ENCODE measurements at places on chromosomes 13 and 19.
A peak's percentile ranks its signal among the peaks of the same experiment; 100 is the strongest.

GRCh38 chr13:110662091-110662490 lies 43.8 kb downstream of the CARS2 start:
- no peak for DNase-seq

GRCh38 chr19:31505596-31505910 lies 156.3 kb upstream of the TSHZ3 start:
- no peak for DNase-seq

- no peak for DNase-seq
Observed at GRCh38 chr19:55581145-55581822, 636 bp upstream of the ZNF579 start.

- peak; percentile 47 for DNase-seq
Observed at GRCh38 chr19:19185853-19186740, 5.9 kb downstream of the BORCS8 start.

DNA sequence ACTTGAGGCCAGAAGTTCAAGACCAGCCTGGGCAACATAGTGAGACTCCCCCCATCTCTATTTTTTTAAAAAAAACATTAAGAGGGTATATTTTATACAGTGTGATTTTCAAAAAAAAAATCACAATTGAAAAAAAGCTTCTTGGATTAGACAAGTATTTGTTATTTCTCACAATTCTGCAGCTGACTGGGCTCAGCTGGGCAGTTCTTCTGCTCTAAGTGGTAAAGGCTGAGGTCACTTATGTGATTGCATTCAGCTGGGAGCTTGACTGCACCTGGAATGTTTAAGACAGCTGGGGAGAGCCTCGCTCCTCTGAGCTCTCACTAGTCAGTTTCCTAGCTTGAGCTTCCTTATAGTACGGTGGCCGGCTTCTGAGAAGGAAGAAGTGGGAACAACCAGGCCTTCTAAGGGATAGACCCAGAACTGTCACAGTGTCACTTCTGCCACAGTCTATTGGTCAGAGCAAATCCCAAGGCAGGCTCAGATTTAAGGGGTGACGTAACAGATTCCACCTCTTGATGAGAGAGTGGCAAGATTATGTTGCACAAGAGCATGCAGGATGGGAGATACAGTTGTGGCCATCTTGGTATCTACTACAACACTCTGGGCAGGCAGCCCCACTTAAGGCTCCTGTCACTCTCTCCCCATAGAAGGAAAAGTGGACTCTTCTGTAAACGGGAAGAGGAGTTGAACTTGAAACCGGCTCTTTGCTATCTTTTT lies 19.7 kb upstream of the IRGC start:
- no peak for DNase-seq

GRCh38 chr19:3062165-3063105 lies at the start of gene TLE5:
Gene TLE5, minus strand, starts transcription at chr19:3062495. Its CDS starts 295 bp downstream, at chr19:3062200.
- peak; percentile 47 for DNase-seq

GRCh38 chr13:105974380-105974779 lies 561.1 kb downstream of the EFNB2 start:
- DNase-seq, result no peak

DNA sequence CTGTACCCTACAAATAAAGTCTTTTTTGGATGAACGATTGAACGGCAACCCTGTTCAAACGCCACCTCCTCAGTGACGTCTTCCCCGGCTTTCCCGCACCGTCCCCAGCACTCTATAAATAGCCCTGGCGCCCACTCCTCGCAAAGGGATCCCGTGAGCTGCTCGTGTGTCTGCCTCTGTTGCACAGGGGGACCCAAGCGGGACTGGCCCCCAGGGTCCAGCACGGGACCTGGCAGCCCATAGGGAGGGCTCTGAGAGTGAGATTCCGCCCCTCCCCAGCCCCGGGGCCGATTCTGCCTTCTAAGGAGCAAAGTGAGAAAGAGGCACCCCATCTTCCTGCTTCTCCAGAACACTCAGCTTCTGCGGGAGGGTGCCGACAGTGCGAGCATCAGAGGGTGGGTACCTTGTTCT lies 8.1 kb upstream of the FKRP start:
- no peak for DNase-seq

Measured in NCI-H510A (cell line).